ENCODE measurements at places on chromosomes 4 and X.

DNA sequence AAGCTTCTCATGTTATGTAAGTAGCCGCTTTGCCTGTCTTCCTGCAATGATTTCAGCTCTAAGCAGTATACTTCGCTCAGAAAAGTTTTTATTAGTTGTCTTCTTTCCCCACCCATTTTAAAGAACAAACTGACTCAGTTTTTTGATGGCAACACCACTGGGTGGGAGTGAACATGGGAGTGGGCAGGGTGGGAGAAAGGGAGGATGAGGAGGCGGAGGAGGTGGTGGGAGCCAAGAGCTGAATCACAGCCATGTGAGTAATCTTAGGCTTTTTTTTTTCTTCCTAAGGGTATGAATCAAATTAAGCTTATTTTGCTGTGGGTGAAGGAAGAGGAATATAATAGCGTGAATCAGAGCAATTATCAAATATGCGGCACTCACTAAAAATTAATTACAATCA lies 574.3 kb upstream of the DIPK2B start:
- no peak for DNase-seq

- DNase-seq, result no peak
These were observed 228.2 kb downstream of the FBXW7 start for GRCh38 chr4:152307669-152308068.

- DNase-seq, result no peak
These were observed 84.7 kb downstream of the ABCB7 start for GRCh38 chrX:75071334-75071733.

GRCh38 chr4:87209696-87210095 lies 10.7 kb downstream of the KLHL8 start:
- DNase-seq, result no peak

- DNase-seq, result no peak
These were observed 8.0 kb downstream of the NUDT6 start for GRCh38 chr4:122914292-122914904.

- no peak for DNase-seq
These were observed 2.4 kb downstream of the ZNF275 start for GRCh38 chrX:153336121-153336894.
